ENCODE measurements at places on chromosomes 3 and 15.

DNA sequence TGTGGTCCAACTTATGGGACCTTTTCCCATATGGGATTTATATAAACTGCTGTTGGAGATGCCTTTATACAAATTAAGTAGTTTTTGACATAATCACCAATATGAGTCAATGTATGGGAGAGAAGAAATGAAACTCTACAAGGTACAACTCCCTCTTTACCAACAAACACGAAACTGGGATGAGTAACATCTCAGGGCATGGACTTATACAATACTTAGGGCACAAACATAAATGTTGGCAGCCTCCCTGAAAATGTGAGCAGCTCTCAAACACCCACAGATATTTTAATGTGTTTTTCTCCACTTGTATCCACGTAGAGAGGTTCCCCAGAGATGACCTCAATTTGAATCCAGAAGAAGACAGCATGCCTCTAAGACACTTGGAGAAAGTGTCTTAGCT lies 161.6 kb downstream of the MAGI1 start:
- no peak for DNase-seq

DNA sequence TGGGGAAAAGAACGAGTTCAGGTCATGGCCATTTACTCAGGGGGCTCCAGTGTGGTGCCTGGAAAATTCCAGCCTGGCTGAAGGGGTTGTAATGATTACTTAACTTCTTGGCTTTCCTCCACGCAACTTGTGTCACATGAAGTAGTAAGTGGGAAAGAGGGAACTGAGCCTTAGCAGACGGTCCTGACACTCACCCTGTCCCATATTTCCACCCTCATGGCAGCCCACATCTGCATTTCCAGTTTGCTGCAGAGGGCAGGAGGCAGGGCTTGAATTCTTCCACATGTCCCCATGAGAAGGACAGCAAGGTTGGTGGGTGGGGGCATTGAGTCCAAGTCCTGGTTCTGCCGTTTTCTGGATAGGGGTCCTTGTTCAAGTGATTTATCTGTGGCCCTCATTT lies 7.8 kb upstream of the CAMP start:
- DNase-seq, result no peak

DNA sequence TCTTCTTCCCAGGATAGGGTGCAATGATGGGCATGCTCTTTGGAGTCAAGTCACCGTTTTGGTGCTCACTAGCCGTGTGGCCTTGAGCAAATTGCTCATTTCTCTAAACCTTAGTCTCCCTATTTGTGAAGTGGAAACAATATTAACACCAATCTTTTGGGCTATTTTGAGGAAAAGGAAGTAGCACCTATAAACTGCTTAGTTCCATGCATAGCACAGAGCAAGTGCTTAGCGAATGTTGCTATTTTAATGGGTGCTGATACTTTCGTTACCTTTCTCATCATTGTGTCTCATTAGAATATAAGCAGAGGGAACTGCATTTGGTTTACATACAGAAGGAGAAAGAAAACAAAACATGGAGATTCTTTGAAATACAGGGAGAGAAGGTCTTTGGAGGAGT lies 66.1 kb downstream of the BOC start:
- DNase-seq, result no peak

DNA sequence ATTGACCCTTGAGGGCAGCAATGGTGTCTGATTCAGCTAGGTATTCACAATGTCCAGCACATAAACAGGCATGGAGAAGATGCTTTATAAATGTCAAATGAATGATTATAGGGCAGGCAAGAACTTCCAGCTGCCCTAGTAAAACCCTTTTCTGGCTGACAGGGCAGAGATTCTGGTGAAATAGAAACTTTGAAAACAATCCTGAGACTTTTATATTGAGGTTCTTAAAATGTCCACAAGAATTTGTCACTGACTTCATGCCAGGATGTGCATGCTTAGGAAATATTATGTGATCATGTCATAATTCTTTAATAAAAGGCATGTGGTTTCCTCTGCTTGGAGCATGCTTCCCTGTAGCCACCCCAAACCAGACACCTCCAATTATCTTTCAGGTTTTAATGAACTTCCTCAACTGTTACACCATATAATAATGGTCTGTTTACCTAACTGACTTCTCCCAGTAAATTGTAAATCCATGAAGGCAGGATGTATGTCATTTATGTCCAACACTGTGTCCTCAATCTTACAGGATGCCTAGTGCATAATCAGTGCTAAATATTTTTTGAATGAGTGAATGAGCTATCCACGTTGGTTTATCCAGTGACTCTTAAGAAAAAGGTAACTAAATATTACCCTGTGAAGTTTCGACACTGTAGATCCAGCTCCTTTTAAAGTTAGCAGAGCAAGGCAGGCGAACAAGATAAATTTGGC lies 43.4 kb upstream of the CLRN1 start:
- DNase-seq, result no peak

DNA sequence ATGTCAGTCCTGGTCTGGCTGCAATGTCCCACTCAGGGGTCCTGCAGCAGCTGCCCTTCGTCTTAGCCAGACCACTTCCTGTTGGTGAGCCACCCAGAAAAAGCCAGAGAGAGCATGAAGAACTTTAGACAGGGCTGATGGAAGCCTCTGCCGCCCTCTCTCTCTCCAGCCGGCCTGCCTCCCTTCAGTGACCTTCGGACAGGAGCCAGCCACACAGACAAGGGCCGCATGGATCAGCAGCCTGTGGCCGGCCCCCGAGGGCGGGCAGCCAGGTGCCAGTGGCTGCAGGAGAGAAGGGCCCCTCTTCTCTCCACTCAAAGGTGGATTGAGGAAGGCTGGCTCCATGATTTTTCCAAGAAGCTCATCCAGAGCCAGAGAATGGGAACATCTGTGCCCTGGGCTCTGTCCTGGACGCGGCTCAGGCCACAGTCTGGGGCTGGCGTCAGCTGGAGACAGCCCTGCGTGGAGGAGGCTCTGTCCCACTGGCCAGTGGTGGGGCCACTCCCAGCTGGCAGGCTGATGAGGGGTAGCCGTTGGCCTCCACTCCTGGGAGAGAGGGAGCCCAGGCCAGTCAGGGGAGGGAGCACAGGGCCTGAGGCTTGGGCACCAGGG lies 42.9 kb downstream of the ISG20 start:
- no peak for DNase-seq

- DNase-seq, result no peak
These were observed 1.8 kb downstream of the CD276 start for GRCh38 chr15:73685981-73686380.

GRCh38 chr15:67114846-67115585 lies 49.6 kb downstream of the SMAD3 start:
- DNase-seq, result no peak

DNA sequence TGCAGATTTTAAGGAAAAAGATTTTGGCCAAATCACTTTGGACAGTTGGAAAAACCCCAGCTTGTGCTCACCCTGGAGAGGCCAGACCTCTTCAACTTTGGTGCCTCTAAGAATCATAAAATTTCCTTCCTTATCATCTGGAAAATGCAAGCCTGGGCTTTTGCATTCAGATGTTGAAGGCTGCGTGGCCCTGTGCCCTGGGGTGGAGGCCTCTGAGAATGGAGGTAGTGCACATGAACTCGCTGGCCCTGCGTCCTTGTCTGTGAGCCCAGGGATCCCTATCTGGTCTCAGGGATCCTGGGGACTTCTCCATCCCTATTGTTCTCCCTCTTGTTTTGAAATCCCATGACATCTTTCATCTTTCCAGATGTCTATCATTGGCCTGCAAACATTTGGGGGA lies 64.6 kb upstream of the ARNT2 start:
- no peak for DNase-seq

DNA sequence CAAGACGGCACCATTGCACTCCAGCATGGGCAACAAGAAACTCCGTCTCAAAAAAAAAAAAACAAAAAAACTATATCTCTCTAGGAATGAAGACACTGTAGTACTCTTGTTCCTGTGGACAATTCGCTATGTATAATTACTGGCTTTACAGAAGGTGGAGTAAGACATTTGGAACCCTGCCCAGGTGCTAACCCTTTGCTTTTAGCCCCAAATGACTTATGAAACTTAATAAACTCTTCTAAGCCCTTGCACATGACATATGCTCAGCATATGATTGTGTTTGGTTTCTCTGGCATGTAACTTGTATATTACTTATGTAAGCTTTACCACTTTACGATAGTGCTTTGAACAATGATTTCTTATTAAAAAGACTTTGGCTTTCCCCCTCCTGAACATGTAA lies 27.3 kb upstream of the PRTG start:
- no peak for DNase-seq

- DNase-seq, result peak; percentile 15
These were observed 287.5 kb downstream of the MAGI1 start for GRCh38 chr3:65751123-65751700.

DNA sequence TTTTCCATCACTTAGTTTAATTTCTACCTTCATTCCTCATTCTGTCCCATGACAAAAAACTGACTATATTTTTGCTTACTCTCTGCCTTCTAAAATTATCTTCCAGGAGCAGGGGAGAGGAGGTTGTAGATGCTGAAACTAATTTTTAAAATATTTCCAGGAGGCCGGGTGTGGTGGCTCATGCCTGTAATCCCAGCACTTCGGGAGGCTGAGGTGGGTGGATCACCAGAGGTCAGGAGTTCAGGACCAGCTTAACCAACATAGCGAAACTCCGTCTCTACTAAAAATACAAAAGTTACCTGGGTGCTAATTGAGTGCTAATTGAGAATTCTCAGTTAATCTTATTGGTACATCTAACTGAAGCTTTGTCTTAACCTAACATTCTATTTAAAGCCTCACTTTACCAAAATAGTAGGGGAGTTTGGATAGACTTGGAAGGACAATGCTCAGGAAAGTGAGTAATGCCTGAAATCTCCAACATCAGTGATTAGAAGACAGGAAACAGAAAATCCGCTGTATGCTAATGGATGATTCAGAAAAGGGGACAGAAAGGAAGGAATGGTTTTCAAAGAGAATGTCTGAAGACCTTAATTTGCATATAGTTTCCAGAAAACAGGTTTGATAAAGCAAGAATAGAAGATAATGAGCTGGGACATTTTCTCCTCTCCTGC lies 336.1 kb downstream of the GBE1 start:
- no peak for DNase-seq

DNA sequence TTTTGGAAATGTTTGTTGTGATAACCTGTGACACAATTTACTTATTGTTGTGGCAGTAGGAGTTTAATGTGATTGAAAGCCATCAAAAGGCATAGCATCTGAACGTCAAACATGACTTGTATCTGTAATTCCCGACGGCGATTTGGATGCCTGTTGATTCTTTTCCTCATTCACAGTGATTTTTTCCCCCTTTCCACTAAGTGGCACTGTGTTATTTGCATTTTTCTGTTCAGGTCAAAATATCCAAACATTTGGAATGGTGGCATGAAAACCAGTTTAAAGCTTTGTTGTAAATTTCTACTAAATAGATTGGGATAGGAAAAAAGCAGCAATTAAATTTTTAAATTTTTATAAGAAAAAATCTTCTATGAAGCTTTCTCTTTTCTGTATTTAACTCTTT lies 259.9 kb upstream of the KCNH8 start:
- DNase-seq, result no peak

DNA sequence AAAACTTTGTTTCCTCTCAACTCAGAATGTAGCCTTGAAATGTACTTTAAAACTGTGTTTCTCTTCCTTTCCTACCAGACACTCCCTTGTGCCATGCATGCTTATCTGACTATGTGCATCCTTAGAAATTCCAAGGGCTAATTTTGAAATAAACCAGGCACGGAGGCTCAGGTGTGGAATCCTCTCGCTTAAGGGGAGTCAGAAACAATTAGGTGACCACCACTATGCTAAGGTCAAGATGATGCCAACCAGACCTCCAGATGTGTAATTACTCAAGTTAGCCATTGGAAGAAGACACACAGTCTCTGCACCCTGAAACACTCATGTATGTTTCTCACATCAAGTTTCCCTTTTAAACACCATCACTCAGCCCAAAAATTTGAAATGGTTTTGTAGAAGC lies 572.1 kb downstream of the VGLL3 start:
- DNase-seq, result no peak

DNA sequence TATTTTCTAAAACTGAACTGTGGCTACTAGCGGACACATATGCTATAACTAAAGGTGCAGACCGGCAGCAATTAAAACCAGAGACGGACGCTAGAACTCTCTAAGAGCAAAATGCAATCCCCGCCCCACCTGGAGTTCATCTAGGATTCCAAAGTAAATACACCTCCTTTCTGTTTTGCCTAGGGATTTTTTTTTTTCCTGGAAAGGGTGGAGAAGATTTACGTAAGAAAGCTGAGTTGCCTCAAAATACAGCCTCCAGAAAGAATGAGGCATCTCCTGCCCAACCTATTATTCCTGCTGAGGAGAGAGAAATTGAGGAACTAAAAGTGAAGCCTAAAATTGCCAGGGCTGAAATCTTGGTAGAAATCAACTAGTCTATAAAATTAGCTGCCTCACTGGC lies 150.2 kb downstream of the TP63 start:
- no peak for DNase-seq

DNA sequence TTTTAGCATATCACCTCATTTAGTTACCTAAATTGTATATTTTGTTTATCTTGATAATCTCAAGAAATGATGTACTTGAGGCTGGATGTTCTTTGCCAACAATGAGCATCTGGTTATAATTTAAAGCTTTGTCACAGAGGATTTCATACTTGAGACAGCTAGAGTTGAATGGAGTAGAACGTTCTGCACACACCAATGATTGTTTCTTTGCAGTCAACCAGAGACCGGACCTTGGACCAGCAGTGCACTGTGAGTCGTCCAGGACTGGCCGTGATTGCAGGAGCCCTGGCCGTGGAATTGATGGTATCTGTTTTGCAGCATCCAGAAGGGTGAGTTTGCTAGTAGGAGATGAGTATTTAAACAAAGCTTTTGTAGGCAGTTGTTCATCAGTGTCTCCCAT lies 90.4 kb downstream of the ATG7 start:
- DNase-seq, result no peak

GRCh38 chr3:170976190-170976519 lies 50.4 kb downstream of the SLC2A2 start:
- no peak for DNase-seq

- no peak for DNase-seq
These were observed 26.5 kb downstream of the PPP2R3A start for GRCh38 chr3:135992072-135992471.

GRCh38 chr3:39466988-39467387 lies 492 bp upstream of the MOBP start:
- DNase-seq, result no peak

DNA sequence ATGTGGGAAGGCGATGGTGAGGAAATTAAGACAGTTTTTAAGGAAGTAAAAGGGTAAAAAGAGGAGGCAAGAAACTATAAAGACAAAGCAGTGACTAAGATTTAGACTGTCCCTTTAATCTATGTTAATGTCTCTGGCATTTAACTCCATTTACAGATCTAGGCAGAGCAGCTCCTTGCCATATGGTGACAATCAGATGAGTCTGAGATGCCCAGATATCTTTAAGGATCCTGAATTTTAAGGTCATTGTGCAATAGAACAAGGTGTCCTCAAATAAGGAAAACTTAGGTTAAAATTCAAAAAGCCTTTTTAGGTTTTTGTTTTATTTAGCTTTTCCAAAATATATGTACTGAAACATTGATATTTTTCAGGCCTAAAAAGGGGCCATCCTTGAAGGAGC lies 24.1 kb downstream of the RASGRP1 start:
- DNase-seq, result no peak

DNA sequence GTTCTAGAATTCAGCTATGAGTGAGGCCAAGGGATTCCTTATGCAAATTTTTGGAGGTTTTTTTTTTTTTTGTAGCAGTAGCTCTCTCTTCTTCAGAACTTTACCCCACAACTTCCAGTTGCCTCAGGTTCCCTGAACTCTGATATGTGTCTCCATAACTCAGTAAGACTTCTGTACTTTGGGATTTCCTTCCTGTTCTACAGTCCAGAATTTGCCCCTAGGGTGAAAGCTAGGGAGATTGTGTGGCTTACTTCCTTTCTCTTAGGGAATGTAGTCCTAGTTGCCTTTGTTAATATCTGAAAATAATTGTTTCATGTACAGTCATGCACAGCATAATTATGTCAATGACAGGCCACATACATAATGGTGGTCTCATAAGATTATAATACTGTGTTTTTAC lies 30.8 kb downstream of the LRRC28 start:
- DNase-seq, result no peak
